ENCODE measurements at places on chromosomes 6 and 20. TPM values are rescaled to one million over a fixed set of nuclear protein-coding genes. Genes with fewer than 3 reads are reported as not detected.

DNA sequence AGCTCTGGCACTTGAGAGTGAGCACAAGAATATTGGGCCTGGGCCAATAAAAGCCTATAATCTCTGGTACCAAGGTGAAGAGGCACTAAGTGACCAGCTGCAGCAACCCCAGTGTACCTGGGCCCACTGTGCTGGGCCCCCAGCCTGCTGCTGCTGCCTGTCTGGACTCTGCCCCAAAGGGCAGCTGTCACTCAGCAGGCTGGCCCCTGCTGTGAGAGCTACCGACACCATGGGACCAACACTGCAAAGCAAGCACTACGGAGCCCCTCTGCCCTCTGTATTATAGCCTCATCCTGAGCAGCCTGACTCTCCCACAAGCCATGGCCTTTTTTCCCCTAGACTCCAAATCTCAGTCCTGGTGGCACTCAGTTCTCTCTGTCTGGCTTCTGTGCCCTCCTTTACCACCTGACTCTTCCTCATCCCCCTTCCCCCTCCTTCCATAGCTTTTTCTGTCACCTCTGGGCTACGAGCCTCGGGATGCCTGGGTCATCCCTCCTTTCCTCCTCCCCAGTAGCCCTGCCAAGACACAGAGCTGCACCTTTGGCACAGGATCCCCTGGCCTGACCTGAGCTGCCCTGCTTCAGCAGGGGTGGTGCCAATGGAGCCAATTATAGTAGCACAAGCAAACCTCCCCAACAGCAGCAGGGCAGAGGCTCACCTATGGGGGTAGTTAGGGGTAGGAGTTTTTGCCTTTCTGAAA, 14.2 kb downstream of the RRP36 start:
- no peak for DNase-seq

GRCh38 chr6:786946-787763, 94.2 kb upstream of the EXOC2 start:
- no peak for DNase-seq

The BPIFA1 gene
- total RNA-seq: not detected

DNA sequence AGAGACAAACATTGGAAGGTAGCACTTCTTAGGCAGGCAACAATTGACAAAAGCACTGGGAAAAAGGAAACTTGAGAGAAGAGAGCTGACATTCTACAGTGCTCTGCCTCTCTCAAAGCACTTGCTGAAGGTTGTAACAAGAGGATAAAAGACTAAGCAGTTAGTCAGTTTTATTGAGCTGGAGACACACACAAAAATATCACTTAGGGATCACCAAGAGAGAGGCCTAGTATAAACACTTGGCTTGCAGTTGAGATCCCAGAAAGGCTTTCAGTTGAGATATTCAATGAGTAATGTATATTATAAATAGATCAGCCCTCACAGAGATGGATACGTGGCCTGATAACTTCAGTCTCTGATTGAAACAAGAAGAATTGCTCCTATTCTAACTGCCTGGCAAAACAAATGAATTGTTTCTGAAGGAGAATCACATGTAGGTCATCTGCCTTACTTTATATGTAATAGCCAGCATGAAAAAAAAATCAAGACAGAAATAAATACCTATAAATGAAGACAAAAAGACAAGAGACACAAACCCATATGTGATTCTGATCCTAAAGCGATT, 747.2 kb upstream of the MAN1A1 start:
- no peak for DNase-seq

The NHSL1 gene
- 11.5 TPM for total RNA-seq

DNA sequence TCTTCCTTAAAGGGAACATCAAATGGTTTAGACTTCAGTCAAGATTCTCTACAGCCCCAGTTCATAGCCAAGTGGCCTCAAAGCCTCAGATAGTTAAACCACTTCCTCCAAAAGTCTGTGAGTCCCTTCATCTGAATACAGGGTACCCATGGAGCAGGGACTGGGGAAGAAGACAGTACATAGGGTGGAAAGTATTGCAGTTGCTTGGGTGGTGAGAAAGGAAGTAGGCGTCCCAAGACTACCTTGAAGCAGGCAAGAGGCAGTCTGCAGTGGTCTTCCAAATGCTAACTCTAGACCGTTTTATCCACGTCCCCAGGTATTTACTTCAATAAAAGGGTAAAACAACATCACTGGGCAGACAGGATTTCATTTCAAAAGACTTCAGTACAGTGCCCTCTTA, 2.0 kb downstream of the FYN start:
- DNase-seq: no peak

- no peak for DNase-seq
Observed at GRCh38 chr6:89371849-89372505, 19.5 kb upstream of the UBE2J1 start.

- no peak for DNase-seq
Observed at GRCh38 chr6:7762760-7763159, 36.9 kb downstream of the BMP6 start.

DNA sequence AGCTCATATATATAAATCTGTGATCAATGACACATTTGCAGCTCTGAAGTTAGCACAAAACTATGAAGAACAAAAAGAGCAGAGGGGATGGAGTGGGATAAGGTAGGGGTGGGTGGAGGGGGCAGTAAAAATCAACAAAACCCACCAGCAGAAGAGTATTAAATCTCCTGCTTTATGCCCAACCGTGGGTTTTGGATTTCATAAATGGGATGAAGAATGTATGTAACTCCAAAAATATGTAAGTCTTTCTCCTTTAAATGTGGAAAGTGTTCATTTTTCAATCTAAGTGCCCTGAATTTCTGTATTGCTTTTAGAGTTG, 480.3 kb upstream of the MARCKS start:
- no peak for DNase-seq

DNA sequence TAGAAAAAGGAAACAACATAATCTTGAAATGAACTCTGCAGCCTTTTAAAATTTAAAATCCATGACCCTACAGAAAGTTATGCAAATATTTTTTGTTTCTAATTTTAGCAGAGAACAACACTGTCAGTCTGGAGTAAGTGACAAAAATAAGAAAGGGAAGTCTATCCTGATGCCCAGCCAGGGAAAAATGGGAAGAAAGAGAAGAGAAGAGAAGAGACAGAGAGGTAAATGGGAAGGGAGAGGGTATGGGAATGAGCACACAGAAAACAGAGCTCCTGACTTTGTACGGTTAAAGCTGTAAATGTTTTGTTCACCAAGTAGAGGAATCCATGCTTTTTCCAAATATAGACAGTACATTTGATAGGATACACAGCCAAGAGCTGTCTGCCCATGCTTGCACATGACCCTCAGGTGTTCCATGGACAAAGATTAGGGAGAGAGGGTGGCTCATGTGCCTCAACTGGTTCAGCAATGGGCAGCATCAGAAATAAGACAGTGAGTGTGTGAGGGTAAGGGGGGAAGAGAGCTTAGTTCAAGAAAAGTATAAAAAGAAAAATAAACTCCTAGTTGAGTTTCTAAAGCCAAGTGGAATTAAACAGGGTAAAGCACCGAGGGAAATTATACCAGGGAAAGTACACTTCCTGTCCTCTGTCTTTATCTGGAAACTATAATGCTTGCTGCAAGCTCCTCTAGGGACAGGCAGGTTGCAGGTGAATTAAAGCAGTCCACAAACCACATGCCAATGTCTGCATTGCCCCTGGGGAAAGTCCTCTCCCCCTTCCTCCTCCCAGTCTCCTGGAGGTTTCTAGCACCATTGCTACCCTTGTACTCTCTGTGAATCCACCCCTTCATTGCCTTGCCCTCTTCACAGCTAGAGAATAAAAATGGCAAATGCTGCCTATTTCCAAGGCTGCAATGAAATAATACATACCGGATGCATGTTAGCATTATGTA, 30.0 kb downstream of the MAP3K5 start:
- no peak for DNase-seq

DNA sequence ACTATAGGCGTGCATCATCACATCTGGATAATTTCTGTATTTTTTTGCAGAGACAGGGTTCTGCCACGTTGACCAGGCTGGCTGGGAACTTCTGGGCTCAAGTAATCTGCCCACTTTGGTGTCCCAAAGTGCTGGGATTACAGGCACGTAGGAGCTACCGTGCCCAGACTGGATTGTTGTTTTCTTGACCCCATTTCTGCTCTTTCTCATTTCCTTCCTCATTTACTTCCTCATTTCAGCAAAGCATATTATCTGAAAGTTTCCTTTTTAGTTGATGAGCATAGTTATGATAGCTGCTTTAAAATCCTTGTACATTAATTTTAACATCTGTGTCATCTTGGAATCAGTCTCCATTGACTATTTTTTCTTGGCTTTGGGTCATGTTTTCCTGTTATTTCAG, 301.0 kb upstream of the RUNX2 start:
- DNase-seq: no peak

The FNDC1 gene
- total RNA-seq: 1.3 TPM

GRCh38 chr20:25273046-25273445, 25.2 kb downstream of the PYGB start:
- DNase-seq: no peak

GRCh38 chr6:167426651-167427050, 101.8 kb downstream of the TTLL2 start:
- DNase-seq: no peak

DNA sequence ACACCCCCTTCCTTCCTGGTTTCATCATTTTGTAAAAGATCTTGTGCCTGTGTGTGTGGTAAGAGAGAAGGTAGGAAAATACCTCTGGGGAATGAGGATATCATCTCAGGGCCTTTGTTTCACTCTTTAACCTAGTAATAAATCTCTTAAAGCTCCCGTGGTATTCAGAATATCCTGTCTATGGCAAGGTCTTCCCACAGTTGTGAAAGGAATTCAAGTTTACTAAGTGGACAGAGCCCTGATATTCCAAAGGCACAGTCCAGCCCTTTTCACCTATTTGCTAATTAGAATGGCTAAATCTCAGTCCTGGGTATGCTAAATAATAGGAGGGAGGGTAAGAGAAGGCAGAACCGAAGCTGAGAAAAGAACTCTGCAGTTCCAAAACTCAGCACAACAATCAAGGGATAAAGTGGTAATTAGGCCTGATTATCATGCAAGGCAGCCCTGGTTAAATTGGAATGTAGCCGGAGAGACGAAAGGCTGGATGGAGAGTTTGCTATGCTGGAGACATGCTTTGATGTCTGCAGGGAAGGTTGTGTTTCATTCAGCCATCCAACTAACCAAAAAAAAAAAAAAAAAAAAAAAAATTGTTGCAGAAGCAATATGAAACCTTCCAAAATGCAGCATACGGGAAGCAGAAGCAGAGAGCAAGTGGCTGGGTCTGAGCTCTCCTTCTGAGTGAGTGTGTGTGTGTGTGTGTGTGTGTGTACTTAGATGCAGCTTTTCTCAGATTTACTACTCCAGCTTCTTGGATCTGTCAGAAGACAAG, 28.5 kb upstream of the PIM1 start:
- no peak for DNase-seq

All from kidney epithelial cell (primary cell).